Chondrocyte (in vitro differentiated cells): ENCODE measurements at places on chromosomes 1 and 21. TPM values are rescaled to one million over a fixed set of nuclear protein-coding genes. Genes with fewer than 3 reads are reported as not detected.

RIIAD1 gene
- not detected in 3 replicates for total RNA-seq

CASQ2 gene
- not detected in 3 replicates for total RNA-seq

LRRC38 gene
- not detected in 3 replicates for total RNA-seq

TDRD5 gene
- not detected in 3 replicates for total RNA-seq

C4BPB gene
- not detected in 3 replicates for total RNA-seq

LCE1F gene
- total RNA-seq: not detected in 3 replicates
